ENCODE measurements at places on chromosomes 12 and 14. TPM values are rescaled to one million over a fixed set of nuclear protein-coding genes. Genes with fewer than 3 reads are reported as not detected.

CCDC197 gene
- not detected for total RNA-seq

TRPV4 gene
- total RNA-seq, result 2.2 TPM

SVOP gene
- total RNA-seq, result 0.25 TPM

KRT80 gene
- 0.25 TPM for total RNA-seq

PTHLH gene
- 0.33 TPM for total RNA-seq

PRB2 gene
- total RNA-seq, result not detected

MGP gene
- 45.0 TPM for total RNA-seq

LMO3 gene
- total RNA-seq, result 16.4 TPM

TAS2R10 gene
- total RNA-seq, result 0.50 TPM

PLEK2 gene
- 8.7 TPM for total RNA-seq

NUDT14 gene
- 21.4 TPM for total RNA-seq

DUSP16 gene
- total RNA-seq, result 10.2 TPM

UNC79 gene
- total RNA-seq, result under 0.01 TPM
